Dorsolateral prefrontal cortex (tissue), 122 donors: ENCODE measurements at places on chromosomes 11 and 22.
A peak's percentile ranks its signal among the peaks of the same experiment; 100 is the strongest.

- no peak for DNase-seq
These were observed 34.8 kb upstream of the TTC12 start for GRCh38 chr11:113279591-113279990.

GRCh38 chr11:20355221-20356219, 8.0 kb upstream of the HTATIP2 start:
- DNase-seq: peak; percentile 57

- DNase-seq: no peak
These were observed 7.4 kb upstream of the PRR33 start for GRCh38 chr11:1899090-1899489.

- no peak for DNase-seq
These were observed 104.8 kb downstream of the ZNF280B start for GRCh38 chr22:22403771-22404170.

- DNase-seq: no peak
These were observed 3.1 kb downstream of the C11orf97 start for GRCh38 chr11:94515398-94515797.

- DNase-seq: no peak
These were observed 152.2 kb downstream of the ADAMTS15 start for GRCh38 chr11:130600616-130601015.

DNA sequence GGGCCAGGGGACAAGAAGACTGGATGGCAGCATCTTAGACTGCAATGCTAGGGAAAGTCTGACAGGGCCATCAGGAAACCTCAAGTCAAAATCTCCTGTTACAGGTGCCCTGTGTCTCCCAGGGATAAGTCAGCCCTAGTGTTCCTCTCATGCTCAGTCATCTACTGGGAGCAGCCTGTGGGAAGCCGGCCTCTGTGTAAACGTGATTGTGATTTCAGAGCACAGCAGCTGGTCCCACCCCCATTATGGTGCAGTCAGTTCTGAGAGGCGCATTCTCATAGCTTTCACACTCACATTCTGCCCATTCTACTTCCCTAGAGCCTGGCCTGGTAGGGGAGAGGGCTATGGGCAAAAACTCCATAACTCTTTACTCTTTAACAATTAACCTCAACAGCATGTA, 7.2 kb upstream of the SLN start:
- no peak for DNase-seq

- no peak for DNase-seq
These were observed 16.0 kb downstream of the FAM83F start for GRCh38 chr22:40010746-40011145.

DNA sequence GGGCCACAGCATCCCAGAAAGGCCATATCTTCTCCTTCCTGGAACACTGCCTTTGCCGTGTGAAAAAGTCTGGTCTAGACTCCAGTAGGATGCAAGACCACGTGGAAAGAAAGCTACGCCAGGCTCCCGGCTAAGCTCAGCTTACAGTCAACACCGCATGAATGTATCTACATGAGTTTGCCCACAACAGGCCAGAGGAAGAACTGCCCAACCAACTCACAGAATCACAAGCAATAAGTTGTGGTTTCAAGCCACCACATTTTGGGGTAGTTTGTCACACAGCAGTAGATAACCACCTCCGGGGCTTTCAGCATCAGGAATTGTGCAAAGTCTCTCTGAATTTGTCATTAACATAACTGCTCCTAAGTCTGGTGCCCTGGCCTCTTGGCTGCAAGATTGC, 27.3 kb downstream of the HSPA8 start:
- no peak for DNase-seq

- DNase-seq: no peak
These were observed 35.9 kb downstream of the CDPF1 start for GRCh38 chr22:46214149-46214548.

DNA sequence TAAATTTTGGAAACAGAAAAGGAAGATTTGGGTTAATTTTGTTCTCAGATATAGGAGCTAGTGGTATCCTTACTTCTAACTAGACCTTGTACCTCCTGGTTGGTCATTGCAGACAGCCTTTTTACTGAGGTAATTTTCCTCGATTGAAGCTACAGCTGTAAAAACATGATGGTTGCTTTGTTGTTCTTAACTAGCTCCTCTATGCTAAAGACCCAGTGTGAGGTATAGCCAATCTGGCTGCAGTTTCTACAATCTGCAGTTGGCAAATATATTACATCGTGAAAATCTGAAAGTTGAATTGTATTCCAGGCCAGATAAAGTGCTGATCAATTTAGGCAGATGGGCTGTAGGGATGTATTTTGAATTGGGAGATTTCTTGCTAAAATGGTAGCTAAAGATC, 116.5 kb downstream of the AASDHPPT start:
- no peak for DNase-seq

DNA sequence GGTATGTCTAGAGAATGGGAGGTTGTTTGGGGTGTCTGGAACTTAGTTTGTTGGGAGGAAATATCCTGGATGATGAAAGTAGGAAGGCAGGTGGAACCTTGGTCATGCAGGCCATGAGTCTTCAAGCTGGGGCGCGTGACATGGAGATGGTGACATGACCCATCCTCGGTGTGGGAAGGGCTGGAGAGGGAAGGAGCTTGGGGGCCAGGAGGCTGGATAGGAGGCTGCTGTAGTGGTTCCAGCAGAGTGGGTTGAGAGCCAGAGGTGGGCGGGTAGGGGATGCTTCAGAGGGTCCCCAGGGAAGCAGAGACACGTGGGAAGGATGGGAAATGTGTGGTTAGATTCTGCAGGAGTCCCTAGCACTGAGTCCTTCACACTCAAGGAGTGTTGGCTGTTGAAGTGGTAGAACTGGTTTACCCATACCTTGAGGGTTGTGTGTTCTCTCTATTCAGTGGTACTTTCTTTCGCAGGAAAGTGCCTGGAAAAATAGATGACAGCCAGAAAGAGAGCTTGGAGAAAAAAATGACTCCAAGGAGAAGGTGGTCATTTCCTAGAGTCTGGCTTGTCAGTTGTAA, 56.8 kb downstream of the LDLRAD3 start:
- no peak for DNase-seq

DNA sequence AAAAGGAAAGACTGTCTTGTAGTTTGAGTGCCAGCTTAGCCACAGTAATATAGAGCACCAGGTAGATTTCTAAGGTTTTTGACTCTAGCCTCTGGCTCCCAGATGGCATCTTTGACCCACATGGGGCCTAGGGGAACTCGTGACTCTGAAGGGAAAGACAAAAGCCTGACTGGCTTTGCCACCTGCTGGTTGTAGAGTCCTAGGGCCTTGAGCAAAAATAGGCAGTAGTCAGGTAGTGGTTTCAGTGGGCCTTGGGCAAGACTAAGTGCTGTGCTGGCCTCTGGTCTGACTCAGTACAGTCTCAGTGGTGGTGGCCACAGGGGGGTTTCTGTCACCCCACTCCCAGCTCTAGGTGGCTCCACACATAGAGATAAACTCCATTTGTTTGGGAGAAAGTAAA, 349.4 kb downstream of the FAM181B start:
- no peak for DNase-seq

GRCh38 chr22:41301085-41302020, at the start of gene ZC3H7B:
ZC3H7B (plus strand) TSS chr22:41301525; CDS start chr22:41320661, 19,136 bp downstream.
- peak; percentile 76 for DNase-seq

DNA sequence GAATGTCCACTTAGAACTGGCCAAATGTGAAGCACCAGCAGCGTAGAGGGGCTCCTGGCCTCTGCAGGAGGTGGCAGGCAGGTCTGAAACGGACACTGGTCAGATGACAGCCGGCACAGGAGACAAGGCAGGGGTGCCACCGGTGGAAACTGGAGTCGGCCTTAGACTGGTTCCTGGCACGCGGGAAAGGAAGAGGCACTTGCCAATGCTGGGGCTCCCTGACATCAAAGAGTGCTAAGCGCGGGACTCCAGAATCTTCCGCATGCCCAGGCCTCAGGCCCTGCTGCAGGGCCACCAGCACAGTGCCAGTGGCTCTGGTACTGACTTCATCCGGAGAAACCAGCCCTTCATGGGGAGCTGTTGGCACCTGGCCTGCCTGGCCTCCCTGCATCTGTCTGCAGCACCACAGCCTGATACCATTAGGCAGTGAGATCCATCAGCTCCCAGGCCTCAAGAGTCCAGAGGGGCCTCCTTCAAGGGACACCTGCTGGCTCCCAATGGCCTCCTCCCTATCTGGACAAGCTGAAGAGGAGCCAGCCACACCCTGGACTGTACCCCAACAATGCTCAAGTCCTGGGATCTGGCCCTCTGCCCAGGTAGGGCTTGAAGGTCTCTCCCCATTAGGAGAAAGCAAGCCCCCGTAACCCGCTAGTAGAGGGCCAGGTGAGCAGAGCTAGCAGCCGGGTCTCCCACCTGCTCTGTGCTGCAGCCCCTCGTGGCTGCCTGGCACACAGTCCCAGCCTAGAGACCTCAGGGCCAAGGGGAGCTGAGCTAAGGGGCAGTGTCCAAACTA, 29.7 kb upstream of the GNB1L start:
- peak; percentile 43 for DNase-seq

DNA sequence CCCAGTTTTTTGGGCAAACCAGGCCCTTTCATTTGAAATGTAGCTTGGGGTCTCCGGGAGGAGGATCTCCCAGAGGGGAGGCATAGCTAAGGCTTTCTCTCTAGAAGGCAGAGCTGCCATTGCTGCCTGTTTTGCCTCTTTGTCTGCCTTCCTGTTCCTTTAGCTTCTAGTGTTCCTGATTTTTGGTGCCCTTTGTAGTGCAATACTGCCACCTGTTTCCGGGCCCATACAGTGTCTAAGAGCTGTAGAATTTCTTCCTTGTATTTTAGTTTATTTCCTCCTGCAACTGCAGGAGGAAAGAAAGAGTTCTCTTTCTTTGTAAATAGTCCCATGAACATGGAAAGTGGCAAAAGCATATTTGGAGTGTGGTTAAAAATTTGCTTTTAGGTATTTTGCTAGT, 19.3 kb upstream of the GLYATL1 start:
- no peak for DNase-seq

- DNase-seq: no peak
These were observed 10.9 kb downstream of the GRAMD4 start for GRCh38 chr22:46631113-46631512.

- DNase-seq: no peak
These were observed 2.3 kb downstream of the HRAS start for GRCh38 chr11:532986-533585.

DNA sequence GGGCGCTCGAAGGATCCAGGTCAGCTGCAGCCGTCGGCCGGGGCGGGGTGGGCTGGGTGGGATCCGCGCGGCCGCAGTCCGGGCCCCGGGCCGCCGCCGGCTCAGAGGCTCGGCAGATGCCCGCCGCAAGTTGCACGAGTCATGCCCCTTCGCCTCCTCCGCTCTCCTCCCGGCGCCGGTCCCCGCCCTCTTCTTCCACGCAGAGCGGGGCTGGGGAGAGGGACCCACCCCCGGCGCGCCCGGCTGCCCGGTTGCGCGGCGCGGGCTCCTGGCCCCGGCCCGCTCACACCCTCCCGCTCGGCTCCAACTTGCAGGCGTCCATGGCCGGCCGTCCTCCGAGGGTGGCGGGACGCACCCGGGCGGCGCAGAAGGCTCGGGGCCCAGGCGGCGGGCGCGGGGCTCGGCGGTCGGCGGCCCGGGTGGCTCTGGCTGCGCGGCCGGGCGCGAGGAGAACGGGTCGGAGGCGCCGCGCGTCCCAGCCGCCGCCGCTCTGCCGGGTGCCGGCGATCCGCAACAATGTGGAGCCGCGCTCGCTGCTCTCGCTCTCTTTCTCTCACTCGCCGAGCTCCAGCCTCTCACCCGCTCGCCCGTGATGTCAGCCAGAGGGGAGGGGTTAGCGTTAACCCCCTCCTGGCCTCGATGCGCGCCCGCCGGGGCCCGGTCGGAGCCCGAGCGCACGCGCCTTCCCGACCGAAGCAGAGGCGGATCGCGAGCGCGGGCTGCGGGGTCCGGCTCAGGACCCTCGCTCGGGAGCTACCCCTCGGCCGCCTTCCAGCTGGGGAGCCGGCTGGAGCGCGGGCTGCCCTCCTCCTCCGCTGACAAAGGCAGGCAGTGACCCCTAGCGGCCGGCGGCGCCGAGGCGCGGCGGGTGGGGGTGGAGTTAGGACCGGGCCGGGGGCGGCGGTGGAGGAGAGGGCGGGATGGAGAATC, at the start of gene NECTIN1:
TSS of gene NECTIN1 (minus strand) at position 550 of the 930 bp plus-strand sequence. CDS start 647 bp downstream, outside the sequence.
- DNase-seq: peak; percentile 90

- no peak for DNase-seq
These were observed 84.5 kb upstream of the SUSD2 start for GRCh38 chr22:24096758-24097115.

DNA sequence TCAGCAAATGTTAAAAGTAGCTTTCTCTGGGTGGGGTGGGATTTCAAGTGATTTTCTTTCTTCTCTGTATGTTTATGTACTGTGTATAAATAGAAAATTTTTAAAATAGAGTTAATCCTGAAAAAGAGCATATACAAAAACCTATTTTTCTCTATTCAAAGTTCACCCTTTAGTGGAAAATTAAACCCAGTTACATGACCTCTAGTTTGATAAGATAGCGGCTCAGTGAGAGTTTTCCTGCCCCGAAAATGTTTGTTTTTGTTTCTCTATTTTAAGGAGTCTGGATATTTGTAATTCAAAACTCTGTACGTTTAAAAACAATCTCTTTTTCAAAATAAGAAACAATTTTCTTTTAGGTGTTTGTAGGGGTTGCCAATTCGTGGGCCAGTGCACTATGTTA, 42.1 kb upstream of the PITPNB start:
- DNase-seq: no peak

DNA sequence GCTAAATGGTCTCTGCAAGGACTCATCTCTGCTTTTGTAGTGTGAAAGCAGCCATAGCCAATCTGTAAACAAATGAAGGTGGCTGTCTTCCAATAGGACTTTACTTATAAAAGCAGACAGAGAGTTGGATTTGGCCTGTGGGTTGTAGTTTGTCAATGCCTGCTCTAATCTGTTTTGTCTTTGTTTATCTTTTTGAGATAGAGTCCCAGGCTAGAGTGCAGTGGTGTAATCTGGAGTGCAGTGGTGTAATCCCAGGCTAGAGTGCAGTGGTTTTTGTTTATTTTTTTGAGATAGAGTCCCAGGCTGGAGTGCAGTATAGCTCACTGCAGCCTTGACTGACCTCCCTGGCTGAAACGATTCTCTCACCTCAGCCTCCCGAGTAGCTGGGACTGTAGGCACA, 8.6 kb downstream of the PPP6R3 start:
- no peak for DNase-seq

DNA sequence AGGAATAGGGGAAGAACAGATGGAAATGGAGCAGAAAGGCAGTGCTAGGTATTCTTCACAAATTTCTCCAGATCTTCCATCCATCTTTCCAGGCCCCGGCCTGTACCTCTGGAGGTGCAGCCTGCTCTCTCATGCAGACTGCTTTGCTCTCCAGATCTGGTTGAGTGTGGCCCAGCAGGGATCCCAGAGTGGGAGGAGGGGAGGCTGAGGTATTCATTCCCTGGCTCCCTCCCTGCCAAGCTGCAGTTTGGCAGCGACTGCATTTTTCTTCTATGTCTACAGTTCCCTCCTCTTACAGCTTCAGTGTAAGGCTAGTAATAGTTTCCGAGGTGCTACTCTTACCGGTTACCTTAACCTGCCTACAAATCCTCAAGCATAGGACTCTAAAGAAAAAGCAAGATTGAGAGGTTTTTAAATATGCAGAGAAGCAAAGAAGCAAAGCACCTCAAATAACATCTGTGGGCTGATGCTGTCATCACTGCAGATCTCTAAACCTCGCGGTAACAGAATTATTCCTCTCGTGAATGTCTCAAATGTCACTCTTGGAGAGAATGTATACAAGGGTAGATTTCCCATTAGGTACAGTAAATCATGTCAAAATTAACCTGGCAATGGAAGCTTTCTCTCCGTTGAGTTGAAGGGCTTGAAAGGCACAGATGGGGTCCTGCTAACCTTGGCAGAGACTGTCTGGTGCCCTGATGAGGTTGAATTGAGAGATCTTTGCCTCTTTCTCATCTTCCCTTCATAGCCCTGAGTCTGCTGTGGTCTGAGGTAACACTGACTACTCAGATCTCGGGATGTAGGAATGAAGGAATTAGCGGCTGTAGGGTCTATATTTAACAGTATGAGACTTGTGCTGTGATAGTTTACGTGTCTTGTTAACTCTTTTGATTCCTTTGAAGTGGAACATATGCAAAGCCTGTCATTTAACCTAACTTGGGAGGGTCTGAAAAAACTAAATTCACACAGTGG, 297.9 kb upstream of the C11orf87 start:
- DNase-seq: peak; percentile 37
